ENCODE measurements at places on chromosomes 4 and X.

- no peak for DNase-seq
These were observed 40.9 kb upstream of the IL13RA2 start for GRCh38 chrX:115058276-115058675.

DNA sequence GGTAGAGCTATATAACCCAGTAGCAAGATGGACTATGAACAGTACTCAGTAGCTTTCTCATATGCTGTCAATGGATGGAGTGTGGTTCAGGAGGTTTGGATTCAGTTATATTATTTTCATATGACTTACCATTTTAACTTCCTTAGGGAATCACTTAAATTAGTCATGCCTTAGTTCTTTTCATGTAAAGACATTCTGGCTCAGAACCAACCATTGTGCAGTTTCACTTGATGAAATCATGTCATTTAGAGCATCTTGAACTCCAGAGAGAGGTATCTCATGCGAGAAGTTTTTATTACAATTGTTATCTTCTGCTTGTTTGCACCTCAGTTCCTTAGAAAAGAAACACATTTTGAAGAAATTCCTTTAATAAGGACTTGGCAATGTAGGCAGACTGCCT, 55.8 kb downstream of the IL1RAPL2 start:
- no peak for DNase-seq

DNA sequence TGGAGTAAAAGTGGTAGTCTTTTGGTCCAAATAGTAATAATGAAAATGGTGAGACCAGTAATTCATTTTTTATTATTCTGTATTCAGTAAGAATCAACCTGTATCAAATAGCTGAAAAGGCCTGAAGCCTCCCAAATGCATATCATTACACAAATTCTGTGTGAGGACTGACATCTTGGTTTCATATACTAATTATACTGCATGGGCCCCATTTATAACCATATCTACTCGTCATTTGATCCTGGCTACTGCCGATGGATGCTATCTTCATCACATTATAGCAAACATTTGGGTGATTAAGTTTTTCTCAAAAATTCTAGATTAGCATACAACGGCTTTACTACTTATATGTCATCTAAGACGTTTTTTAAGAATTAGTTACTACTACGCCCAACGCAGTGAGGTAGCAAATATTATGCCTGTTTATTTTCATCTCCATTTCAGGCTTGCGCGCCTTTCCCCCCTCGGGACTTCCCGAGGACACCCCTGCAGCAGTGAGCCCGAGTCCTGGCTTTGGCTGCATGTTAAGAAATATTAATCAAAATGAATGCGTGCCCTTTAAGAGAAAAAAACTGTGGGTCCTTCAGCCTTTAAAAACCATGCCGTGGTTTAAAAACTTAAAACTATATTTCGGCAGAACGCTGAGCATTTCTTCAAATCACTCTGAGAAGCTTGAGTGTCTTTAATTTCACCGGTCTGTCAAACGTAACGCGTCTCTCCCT, 814 bp upstream of the MMAA start:
- no peak for DNase-seq

GRCh38 chrX:17007134-17007768, 60.8 kb downstream of the REPS2 start:
- peak; percentile 2 for DNase-seq

DNA sequence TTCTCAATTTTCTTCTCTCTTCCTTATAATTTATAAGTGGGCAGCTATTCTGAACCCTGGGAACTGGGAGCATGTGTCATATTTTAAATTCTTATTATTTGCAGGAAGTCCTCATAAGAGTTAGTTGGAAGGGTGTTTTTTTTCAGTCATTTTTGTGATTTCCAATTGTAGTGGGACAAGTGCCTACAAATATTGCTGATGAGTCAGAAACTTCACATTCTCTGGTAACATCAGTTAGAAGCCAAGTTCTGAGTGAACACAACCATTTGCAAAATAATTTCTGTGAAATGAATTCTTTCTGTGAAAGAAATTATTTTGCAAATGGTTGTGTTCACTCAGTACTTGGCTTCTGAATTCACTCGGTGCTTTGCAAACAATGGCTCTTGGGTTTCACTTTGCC, 20.8 kb upstream of the NWD2 start:
- DNase-seq, result no peak

DNA sequence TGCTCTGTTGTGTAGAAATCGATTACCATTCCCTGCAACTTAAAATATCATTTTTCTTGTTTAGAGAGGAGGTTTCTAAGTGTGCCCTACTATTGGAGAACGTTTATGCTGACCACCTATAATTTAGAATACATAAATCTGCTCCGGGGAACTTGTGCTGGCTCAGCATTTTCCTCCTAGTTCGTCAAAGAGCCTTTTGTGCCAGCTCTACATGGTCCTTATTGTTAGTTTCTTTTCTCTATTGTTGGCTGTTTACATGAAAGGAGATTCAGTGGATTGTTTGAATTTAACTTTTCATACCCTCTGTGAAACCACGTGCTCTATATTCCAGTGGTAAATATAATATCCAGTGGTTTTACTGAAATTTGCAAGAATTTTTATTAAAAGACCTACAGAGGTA, 53.4 kb upstream of the ATP8A1 start:
- no peak for DNase-seq

- no peak for DNase-seq
These were observed 32.4 kb downstream of the NOCT start for GRCh38 chr4:139048026-139048425.

- DNase-seq, result no peak
These were observed 20.9 kb downstream of the INTS6L start for GRCh38 chrX:135541351-135541750.

GRCh38 chr4:171794528-171794927, 18.7 kb upstream of the GALNTL6 start:
- no peak for DNase-seq

DNA sequence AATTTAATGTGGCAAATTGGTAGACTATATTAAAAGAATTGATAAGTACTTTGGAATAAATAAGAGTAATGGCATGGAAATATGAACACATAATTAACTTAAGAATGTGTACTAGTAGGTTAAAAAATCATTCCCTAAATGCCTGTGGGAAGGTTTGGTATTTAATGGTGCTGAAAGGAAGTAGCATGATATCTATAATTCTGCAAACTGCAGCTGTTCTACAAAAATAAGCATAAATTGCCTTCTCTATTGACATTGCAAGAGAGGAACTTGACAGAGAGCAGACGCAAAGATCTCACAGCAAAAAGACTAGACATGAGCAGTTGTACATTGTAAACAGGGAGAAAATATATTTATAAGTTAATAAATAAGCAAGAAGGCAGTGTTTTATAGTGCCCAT, 752.5 kb upstream of the PCDH10 start:
- DNase-seq, result no peak

- DNase-seq, result no peak
These were observed 191.8 kb downstream of the SHROOM3 start for GRCh38 chr4:76626686-76627465.

GRCh38 chrX:10654960-10655359, 34.6 kb upstream of the MID1 start:
- DNase-seq, result no peak

DNA sequence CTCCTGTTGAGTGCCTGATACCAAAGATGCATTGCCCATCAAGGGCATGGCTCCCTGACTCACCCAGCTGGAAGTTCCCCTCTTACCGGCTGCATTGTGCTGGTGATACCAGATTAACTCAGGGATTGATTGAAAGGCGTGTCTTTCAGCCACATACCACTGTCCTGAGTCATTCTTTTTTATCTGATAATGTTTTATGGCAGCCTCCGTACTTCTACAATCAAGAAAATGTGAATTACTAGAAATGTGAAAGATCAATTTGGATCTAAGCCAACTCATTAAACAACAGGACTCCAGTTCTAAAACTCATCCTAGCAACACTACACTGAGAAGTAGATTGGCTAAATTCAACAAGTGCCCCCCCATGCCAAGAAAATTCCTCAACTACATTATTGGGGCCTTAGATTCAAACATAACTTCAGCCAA, 40.0 kb downstream of the TXK start:
- DNase-seq, result no peak

DNA sequence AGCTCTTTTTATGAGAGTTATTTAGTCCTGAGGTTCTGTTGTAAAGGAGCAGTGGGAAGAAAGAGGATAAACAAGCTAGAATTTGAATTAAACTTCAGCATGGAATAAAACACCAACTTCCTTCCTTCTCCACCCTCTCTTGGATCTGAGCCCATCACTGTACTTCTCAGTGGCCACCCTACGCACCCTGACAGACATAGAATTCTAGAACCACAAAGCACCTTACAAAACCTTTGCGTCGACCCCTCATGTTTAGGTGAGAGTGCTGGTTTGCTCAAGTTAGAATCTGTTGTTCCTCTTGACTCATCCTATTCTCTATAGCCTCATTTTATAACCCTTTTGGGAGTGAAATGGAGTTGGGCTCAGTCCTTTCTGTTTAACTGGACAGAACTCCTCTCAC, 84.6 kb upstream of the RPL34 start:
- no peak for DNase-seq

DNA sequence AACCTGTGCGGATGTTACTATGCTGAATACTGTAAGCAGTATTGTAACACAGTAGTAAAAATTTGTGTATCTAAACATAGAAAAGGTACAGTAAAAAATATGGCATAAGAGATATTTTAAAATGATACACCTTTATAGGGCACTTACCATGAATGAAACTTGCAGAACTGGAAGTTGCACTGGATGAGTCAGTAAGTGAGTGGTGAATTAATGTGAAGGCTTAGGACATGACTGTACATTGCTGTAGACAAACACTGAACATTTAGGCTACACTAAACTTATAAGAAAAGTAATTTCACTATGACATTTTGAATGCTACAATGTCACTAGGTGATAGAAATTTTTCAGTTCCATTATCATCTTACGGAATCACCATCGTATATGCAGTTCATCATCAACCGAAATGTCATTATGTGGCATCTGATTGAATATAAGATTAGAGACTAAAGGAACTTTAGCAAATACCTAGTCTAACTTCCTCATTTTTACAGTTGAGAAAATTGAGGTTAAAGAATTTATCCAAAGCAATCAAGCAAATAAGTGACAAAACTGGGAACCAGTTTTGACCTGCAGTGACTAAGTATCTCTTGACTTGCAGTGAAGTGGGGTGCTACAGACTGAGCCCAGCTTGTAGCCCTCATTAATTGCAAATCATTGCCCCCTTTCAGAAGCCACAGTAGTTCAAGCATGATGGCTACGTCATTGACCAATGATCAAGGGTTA, 55.3 kb downstream of the EGF start:
- DNase-seq, result no peak

DNA sequence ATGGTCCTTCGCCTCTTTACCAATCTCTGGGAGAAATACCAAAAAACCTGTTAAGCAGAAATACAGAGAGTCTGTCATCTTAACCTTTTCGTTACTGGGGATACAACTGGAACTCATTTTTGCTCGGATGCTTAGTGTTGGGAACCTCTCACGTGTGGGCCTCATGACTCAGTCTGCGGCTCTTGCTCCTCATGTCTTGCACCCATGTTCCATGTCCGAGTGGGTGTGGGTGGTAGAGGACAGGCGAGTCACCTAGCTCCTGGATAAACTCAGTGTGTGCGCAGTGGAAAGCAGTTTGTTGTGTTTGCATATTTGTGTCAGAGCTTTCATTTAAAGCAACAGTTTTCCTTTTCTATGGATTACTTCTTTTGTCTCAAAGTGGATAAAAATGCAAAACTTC, 70.6 kb downstream of the TNIP2 start:
- DNase-seq, result no peak

GRCh38 chr4:168871632-168872031, 138.4 kb downstream of the CBR4 start:
- no peak for DNase-seq

- no peak for DNase-seq
These were observed 23.8 kb downstream of the TMEM131L start for GRCh38 chr4:153489856-153490558.

DNA sequence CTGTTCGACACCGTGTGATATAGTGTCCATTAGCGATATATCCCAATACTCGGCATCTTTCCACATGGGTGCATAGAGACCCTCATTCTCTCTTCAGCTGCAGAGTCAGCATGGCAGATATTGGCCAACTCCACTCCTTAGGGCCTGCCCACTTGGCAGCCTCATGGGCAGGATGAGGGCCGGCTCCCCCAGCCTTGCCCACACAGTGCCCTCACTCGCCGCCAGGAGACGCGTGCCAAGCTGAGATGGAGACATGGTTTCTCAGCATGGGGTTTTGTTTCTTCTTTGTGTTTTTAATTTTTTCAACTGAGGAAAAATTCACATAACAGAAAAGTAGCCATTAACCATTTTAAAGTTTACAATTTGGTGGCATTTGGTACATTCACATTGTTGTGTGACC, 5.3 kb upstream of the PLXNA3 start:
- no peak for DNase-seq

DNA sequence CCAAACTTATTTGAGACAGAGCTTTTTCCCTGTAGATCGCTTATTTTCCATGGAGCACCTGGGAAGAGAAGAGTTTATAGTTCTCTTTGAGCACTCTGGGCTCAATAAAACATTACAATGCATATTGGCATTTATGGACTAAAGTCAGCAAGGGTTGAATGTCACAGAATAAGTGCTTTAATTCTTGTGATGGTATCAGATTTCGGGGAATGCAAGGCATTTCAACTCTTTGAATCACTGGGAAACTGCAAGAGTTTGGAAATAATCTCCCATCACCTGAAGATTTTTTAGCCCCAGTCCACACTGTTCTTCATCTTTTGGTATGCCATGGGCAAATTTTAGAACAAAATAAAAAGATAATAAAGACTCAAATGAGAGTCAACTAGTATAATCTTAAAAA, 111.5 kb upstream of the WDFY3 start:
- no peak for DNase-seq

Data from GM19239 (cell line).